ENCODE measurements at places on chromosomes 7 and 10.

DNA sequence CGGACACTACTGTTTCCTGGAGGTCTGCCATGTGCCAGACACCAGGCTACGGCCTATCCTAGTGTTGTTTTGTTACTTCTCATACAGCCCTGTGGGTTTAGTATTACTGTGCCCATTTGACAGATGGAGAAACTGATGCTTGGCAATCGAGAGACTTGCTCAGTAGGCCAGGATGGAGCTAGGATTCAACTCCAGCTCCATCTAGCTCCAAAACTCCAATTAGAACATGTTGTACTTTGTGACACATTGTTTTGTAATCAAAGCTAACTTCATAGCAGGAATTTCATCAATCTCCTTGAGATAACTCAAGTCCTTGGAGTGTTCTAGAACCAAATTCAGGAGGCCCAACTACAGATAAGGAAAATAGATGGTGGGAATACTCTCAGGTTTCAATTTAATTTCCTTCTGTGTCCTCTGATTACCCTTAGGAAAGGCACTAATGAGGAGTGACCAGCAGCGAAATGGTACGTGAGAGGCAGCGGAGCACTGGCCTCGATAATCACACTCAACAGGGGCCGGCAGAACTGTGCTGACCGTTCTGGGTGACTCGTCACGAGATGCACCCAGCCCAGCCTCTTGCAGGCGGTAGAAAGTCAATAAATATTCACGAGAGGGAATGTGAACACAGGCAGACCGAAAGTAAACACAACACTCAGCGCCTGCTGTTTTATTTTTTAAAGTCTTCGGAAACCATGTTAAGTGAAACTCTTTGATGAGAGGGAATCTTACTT, 269.6 kb upstream of the NEBL start:
- DNase-seq, result no peak

DNA sequence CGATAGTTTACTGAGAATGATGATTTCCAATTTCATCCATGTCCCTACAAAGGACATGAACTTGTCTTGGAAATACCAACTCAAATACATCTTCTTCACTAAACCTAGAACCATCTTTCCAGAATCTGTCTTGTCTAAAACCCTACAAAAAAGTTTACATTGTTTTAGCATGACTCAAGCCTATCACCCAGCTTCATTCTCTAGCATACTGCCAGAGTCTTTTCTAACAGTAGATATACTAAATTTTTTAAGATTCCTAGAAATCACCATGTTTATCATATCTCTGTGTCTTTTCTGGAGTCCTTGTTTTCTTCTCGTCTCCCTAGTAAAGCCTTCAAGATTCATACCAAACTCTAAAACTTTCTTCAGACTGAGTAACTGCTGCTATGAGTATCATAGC, 129.7 kb downstream of the SEMA3E start:
- DNase-seq, result no peak

DNA sequence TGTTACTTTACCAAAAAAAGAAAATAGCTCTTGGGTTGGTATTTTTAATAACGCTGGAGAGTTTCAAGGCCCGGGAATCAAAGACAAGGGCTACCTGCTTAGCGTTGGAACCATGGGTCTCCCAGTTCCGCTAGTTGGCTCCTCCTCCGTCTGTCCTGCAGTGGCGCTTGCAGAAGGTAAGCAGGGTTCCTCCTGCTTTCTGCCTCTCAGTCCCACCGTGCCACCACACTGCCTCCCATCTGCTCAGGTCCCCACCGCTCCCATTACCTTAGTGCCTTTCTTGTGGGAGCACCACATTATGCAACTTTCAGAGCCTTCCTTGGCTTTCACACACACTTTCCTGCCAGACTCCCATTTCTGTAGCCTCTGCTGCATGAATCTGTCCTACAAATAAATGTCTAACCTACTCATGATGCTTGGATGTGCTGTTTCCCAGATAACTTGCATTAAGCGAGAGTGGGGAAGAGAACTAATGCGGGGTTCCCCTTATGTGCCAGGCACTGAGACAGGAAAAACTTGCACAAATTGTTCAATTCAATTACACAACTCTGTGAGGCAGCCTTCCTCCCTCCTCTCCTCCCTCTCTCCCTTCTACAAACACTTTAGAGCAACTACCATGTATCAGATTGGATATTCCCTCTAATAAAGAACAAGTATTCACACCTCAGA, 124.5 kb downstream of the AOAH start:
- DNase-seq, result no peak

GRCh38 chr10:126059076-126059826, 162.9 kb downstream of the FANK1 start:
- peak; percentile 68 for DNase-seq

DNA sequence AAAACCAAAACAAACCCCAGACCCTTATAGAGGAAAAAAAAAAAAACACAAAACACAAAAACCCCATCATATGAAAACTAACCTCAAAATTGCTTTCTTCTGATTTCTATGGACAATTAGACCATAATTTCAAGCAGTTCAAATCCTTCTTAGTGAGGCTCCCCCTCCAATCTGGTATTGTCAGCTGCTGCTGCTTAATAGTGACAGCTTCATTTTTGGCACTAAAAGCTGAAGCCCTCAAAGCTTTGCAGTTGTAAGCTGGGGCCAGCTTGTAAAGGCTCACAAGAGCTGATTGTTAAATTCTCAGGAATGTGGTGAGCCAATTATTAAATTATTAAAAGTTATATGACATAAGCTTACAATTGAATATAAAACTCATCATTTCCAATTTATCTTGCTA, 21.9 kb downstream of the ATXN7L1 start:
- DNase-seq, result no peak

DNA sequence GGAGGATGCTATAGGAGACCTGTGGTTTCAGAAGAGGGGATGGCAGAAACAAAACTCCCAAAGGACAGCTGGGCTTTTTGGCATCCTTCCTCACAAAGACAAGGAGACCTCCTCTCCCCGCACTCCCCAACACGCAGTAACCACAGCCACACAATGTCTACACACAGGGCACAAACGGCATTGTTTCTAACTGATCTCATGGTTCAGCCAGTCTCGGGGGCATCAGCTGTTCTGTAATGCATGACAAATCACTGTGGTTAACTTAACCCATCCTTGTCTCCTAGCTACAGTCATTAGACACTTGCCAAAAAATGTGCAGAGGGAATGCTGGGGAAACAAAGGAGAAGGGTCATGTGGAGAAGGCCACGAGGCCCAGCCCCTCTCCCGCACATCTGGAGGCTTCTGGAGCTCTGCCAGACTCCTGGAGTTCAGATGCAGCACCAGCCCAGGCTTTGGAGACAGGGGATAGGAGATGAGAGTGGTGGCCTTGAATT, 7.6 kb upstream of the ADAMTS14 start:
- peak; percentile 98 for DNase-seq

GRCh38 chr10:124517461-124517860, 55.8 kb downstream of the LHPP start:
- no peak for DNase-seq

GRCh38 chr10:7787150-7787856, 490 bp downstream of the KIN start:
- no peak for DNase-seq

DNA sequence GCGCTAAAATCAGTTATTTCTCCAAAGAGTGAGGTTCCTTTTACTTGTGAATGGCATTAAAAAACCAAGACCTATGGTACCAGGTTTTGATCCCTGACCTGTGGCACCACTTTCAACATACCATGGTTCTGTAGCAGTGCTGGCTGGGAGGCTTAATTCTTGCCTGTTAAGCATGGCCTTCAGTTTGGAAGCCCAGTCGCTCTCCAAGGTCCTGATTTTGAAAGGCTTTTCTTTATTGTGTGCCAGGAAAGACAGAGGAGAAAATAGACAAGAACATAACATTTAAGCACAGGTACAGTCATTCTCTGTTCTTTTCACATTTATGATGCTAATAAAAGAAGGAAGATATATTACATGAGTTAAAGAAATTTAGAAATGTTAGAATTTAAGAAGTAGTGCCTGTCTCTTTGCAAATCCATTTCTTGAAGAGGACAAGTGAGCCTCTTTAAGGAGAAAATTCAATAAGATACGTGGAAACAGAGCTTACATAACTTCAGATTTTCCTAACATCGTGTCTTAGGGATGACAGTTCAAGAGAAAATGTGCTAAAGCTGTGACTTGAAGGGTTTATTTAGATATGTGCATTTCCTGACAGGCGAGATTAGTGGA, 357.6 kb downstream of the DPP6 start:
- peak; percentile 1 for DNase-seq

DNA sequence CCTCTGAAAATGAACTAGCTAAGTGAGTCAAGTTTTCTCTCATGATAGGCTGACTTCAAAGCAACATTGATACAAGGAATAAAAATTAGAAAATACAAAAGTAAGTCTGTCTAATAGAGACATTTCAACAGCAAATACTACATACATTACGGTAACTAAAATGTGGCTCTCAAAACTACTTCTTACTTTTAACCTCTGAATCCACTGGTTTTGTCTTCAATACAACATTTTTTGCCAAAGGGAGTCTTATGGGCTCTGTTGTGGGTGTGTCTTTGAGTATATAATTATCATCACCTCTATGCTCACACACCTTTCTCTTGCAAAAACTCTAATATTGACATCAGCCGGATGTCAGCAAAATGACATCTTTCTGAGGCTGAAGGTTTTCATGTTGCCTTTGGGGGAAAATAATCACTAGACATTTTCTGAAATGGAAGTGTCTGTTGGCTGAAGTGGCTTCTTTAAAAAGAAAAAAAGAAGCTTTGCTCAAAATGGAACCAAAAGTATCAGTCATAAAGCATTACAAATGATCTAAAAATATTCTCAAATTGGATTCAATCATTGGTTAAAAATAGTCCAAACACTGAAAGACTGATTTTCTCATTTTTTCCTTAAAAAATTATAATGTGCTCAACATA, 41.8 kb upstream of the FAM133B start:
- no peak for DNase-seq

DNA sequence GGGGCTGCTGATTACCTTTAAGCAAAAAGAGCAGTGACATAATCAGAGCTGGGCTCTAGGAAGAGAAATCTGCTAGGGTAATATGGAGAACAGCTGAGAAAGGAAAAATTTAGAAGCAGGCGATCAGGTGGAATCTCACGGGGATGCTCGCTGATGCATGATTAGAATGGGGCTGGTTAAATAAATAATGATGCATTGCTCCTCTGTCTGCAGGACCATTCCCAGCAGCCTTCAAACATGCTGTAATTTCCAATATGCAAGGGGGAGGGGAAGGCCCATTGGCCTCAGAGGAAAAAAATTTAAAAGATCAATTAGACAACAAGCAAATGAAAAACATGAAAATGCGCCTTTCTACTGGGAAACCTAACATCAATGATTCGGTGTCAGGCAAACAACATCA, 65.6 kb upstream of the C10orf90 start:
- DNase-seq, result no peak

DNA sequence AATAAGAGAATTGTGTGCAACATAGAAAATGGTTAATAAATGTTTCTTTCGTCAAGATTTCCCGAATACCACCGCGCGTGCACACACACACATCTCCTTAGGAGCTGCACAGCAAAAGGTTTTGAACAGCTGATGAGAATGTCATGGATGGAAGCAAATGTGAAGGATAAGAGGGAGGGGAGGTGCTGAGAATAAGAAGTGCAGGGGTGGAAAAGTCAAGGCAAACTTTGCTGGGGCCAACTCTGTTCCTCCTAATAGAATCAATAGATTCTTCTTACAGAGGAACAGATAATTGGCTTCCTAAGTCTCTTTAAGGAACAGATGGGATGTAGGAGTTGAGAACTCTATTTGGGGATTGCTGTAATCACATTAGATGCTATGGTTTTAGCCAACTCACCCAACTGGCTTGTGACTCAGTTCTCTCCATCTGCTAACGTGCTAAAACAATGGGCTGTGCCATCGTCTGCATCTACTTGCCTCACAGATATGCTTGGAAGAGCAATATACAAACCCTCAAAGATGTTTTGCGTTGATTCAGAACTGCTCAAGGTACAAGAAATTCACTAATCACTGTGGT, 408.2 kb upstream of the CELF2 start:
- no peak for DNase-seq

DNA sequence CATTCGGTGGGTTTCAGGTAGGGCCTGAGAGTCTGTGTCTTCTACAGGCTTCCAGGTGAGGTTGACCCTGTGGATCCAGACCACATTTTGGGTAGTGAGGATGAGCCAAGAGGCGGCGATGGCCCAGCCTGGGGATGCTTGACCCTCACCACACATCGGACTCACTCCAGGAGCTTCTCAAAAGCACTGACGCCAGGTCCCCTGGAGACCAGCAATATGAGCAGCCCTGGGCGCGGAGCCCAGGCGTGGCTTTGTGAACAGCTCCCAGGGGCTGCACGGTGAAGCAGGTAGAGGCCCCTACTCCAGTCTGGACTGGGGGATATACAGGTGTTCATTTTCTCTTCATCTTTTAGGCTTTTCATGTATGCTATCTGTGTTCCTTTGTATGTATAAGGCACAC, 139.7 kb upstream of the PCBD1 start:
- no peak for DNase-seq

- peak; percentile 98 for DNase-seq
These were observed 35.2 kb downstream of the SGCE start for GRCh38 chr7:94620703-94621118.

- no peak for DNase-seq
These were observed 27.0 kb downstream of the BLNK start for GRCh38 chr10:96244354-96244753.

DNA sequence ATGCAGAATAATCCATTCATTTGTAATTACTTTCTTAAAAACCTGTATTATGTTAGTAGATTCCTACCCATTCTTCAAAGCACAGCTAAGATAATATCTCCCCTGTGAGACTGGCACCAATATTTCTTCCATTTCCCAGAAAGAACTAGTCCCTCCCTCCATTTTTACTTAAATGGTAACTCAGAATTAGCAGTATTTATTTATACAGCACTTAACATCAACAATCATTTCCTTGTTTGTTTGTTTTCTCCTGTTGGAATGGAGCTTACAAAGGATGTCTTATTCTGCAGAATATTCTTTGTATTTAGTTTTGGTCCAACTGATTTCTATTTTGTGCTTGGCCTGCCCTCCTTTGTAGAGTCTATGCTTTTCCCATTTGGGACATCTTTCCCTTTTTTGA, 32.1 kb upstream of the PTPN12 start:
- no peak for DNase-seq

DNA sequence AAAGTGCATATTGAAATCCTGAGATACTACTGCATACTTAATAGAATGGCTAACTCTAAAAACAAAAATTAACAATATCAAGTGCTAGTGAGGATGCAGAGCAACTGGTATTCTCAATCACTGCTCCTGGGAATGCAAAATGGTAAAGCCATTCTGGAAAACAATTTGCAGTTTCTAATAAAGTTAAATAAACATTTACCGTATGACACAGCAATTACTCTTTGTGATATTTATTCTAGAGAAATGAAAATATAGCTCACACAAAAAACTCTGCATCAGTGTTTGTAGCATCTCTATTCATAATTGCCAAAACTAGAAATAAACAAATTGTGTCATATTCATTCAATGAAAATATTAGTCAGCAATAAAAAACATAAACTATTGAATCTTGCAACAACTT, 255.0 kb upstream of the DKK1 start:
- no peak for DNase-seq

- no peak for DNase-seq
These were observed 1095.3 kb downstream of the GRM8 start for GRCh38 chr7:126157391-126157790.

Data from A172 (cell line).